ENCODE measurements at places on chromosomes 2 and 18.

- no peak for DNase-seq
Measured at GRCh38 chr18:57666818-57667497, 45.3 kb upstream of the NARS1 start.

DNA sequence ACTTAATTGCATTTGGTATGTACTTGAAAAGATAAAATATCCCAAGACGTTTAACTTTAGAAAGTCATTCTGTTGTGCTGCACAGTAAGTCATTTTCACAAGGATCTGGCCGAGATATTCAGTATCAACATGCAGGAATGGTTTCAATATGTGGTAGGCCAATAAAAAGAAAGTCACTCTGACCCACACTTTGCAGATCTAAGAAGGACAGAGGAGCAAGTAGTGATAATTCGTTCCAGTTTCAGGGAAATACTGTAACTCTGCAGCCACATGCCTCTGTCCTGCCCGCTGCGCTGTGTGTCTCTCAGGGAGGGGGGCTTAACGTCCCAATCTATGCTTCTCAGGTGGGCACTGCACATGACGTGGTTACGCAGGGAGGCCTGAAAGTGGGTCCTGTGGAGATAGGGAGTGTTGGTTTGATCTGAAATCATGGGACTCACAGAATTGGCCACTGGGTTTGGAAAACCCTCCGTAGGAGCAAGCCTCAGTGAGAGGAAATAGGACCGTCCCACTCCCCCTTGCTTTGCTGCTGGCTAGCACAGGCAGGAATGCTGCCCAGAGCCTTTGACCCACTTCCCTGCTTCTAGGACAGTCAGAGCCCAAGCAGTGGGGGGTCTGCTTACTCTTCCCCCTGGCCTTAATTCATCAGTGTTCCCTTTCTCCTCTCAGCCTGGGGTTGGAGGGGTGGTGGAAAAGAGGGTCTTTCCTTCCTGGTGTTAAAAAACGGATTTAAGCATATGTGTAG is 314.7 kb upstream of the SPRED2 start:
- no peak for DNase-seq

DNA sequence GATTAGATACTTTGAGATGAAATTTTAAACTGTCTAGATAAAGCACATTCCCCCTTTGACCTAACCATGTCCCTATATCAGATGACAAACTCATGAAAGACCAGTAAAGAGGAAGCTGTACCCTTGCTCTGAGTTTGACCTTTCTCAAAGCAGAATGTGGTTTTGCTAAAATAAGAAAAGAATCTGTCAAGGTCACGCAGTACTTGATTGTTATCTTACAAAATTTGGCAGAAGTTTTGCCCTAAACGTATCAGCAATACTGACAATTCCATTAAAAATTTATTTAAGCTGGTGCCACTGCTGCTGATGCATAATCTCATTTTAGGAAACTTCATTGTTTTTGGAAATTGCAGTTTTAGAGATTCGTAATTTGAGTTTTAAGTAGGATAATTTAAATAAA is 31.2 kb upstream of the GALM start:
- no peak for DNase-seq

GRCh38 chr2:240156435-240157146 is 16.1 kb upstream of the OTOS start:
- no peak for DNase-seq

DNA sequence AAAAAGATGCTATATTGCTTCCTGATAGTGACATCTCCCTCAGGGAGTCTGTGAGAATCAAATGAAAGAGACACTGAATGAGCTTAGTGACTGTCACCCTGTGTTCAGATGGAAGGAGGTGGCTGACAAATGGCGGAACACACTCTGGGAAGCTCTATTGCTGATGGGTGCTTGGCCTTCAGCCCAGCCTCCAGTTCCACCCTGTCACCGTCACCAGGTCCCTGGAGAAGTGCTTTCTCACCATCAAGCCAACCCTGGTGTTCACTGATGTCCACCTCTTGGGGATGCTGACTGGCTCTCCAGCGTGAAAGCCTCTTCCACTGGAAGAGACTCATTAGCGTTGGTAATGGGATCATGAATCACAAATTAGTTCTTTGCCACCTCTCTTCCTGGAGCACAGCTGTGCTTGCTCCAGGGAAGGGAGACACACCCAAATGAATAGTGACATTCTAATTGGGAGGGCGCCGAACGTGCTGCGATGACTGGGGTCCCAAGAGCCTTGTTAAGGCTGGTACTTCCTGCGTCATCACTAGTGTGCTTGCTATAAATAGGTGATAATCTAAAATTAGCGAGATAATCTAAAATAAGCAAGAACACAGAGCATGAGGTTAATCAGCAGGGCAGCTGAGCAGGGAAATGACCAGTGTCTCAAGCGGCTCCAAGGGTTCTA is 154.0 kb downstream of the CLIP4 start:
- no peak for DNase-seq

DNA sequence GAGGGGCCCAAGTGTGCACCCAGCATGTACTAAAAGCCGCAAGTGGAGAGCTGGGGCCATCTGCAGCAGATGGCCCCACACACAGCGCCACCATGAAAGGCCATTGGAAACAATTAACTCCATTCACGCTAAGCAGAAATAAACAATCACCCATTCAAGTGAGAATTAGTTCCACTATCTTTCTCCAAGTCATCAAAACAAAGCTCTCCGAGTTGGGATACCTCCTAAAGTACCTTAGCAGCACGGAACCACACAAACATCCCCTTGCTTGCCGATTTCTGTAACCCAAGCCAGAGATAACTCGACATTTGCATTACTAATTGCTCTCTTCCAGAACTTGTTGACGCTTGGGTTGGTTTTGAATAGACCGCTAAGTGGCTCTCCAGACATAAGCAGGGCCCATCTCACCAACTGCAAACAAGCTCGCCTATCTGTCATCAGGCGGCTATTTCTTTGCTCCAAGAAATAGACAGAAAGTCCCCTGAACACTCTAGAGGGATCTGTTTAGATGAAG is 840.6 kb upstream of the SALL3 start:
- no peak for DNase-seq

DNA sequence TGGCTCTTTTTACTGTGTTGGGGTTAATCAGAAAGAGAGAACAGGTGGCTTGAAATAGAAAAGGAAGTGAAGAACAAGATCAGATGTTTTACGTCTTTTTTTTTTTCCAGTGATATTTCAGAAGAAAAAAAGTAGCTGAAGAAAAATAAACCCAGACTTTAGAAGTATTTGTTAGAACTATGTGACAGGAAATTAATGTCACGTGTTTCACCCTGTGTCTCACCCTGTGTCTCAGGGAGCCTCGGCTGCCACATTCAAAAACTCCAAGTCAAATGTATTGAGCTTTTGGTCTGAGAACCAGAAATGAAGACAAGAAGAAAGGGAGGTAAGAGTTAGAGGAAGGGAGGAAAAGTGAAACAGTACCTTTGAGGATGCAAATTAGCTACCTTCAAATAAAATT is 38.0 kb downstream of the AKAIN1 start:
- peak; percentile 3 for DNase-seq

DNA sequence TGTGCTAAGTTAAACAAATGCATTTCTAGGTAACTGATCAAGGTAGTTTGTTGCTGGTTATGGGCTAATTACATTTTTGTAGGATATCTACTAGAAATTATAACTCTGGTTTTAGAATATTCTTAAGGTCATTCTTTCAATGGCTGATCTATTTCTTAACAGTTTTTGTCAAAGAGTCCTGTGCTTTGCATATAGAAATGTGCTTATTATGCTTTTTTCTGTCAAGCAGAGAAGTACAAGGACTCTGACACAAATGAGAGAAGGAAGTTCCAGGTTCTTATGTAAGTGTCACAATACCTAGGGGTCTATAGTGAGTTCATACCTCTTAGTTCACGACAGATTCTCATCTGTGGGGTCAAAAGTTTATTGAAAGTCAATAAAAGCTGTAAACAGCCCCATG is 88.4 kb downstream of the MYO3B start:
- no peak for DNase-seq

DNA sequence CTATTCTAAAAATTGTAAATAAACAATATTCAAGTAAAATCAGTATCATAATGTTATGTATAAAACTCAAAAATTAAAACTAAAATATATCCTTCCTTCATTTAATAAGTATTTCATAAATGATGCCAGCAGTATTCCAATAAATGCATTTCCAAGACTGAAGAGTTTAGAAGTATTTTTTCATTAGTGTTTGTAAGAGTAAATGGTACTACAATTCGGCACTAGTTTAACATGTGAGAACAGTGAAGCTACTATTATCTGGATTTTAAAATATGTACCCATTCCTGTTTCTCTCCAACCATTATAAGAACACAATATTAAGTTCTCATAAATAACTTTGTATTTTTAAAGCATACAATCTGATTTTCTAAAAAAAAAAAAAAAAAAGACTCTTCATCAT is 3.3 kb downstream of the BAZ2B start:
- no peak for DNase-seq

Data from CD4-positive, alpha-beta T cell treated with Interleukin-2 at 100 ng/mL for 4 hours (primary cell).